ENCODE measurements at places on chromosomes 11 and 22. TPM values are rescaled to one million over a fixed set of nuclear protein-coding genes. Genes with fewer than 3 reads are reported as not detected.

GRCh38 chr11:12195768-12196167 lies 85.4 kb downstream of the MICAL2 start:
- no peaks in the 10 kb centered on the region for H3K27me3 ChIP-seq
- peak overlapping the region; percentile 74 for H3K27ac ChIP-seq

- no peaks in the 10 kb centered on the region for H3K36me3 ChIP-seq
- peaks cover 37% of the 10 kb centered on the region for H3K4me1 ChIP-seq
- DNase-seq = no peak
- peak overlapping the region; percentile 69 for H3K27ac ChIP-seq
- no peak overlapping the region for H3K4me3 ChIP-seq
These were observed 206.2 kb downstream of the MAML2 start for GRCh38 chr11:96136613-96137298.

STK33 gene
- 4.5 TPM for total RNA-seq

GRCh38 chr11:81895258-81895657 lies 838.4 kb downstream of the FAM181B start:
- no peak for DNase-seq
- H3K4me1 ChIP-seq = no peaks in the 10 kb centered on the region
- no peak overlapping the region for H3K27ac ChIP-seq
- H3K36me3 ChIP-seq = no peaks in the 10 kb centered on the region

GRCh38 chr11:46588915-46589314 lies 4.9 kb downstream of the AMBRA1 start:
- no peaks in the 10 kb centered on the region for H3K27me3 ChIP-seq
- no peak overlapping the region for H3K4me3 ChIP-seq
- DNase-seq = no peak

All from chondrocyte (in vitro differentiated cells).